ENCODE measurements at places on chromosomes 5 and 9.
A peak's percentile ranks its signal among the peaks of the same experiment; 100 is the strongest.

DNA sequence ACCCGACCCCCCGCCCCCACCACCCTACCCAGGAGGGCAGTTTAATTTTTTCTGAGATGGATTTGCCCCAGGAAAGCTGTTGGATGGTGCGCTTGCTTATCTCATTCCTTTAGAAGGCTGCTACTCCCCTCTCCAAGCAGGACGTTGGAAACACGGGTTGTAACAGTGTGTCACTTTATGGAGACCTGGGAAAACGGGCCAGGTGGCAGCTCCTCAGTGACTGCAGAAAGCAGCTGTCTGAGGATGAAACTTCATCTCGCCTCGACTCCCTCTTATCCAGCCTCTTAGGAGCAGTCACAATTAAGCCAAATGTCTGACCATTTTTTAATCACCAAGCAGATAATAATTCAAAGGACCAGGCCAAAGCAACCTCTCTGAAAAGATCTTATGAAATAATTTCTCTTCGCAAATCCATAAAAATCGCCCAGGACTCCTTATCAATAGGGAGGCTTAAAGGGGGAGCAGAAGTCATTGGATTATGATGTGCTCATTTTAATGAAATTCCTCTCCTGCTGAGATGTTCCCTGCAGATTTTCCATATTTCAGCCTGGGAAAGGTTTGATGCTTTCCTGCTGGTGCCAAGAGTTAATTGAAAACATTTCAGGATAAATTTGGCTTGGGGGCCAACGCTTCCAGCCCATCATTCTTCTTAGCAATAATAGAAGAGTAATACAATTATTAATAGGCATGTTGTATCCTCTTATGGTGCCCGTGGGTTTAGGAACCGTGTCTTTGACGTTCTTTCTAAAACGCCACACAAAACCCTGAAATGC, 26.0 kb downstream of the GAS1 start:
- DNase-seq, result no peak

DNA sequence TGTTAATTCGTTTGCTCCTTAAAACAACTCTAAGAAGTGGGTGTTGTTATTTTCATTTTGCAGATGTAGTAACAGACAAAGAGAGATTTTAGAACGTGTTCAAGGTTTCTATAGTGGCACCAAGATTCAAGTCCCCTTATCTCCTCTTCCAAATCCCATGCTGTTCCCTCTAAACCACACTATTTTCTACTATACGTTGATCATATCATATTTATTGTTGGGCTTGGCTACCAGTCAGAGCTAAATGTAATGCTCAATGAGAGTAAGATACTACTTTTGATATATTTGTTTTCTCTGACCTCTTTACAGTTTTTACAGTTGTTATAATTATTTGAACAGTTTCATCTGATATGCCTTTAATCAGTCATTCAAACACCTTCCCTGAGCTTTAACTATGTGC, 212.9 kb downstream of the EFNA5 start:
- no peak for DNase-seq

GRCh38 chr9:88462191-88462590, 72.8 kb upstream of the NXNL2 start:
- DNase-seq, result no peak

- DNase-seq, result peak; percentile 66
These were observed 1.2 kb downstream of the CDKN2B-AS1 start for GRCh38 chr9:21995666-21996398.

DNA sequence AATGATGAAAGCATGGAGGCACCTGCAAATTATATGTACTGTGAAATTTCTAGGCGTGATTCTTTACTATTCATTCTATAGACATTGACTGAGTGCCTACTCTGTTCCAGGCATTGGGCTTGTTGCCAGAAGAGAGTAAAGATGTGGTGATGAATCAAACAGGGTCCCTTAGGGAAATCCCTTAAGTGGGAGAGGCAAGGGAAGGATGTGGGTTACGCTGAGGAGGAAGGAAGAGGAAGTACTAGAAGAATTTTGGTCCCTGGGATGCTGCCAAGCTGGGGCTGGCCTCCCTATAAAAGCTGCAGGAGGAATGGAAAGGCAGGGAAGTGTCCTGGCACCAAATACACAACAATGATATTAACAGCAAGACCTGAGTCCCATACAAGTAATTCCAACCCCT, 76.7 kb upstream of the SPOCK1 start:
- DNase-seq, result no peak

- no peak for DNase-seq
These were observed 410.1 kb downstream of the AGTPBP1 start for GRCh38 chr9:85331626-85332025.

GRCh38 chr5:174816858-174817257, 92.5 kb downstream of the MSX2 start:
- no peak for DNase-seq

GRCh38 chr5:115415143-115415491, 118.7 kb upstream of the CCDC112 start:
- DNase-seq, result no peak

DNA sequence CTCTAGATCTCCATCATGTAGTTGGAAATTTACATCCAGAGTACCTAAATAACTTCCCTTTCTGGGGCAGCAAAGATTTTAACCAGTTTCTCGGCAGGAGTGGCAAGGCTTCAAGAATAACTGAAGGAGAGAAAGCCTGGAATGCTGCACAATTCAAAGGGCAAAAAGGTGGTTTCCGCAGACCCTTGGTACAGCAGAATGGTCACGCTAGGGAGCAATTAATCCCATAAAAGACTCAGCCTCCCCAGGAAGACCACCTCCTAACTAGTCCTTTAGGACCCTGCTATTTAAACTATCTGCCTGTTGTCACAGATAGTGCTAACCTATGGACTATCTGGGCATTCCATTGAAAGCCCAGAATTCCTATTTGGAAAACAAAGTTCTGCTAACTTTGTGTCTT, 3.6 kb downstream of the HTR1A start:
- DNase-seq, result no peak

DNA sequence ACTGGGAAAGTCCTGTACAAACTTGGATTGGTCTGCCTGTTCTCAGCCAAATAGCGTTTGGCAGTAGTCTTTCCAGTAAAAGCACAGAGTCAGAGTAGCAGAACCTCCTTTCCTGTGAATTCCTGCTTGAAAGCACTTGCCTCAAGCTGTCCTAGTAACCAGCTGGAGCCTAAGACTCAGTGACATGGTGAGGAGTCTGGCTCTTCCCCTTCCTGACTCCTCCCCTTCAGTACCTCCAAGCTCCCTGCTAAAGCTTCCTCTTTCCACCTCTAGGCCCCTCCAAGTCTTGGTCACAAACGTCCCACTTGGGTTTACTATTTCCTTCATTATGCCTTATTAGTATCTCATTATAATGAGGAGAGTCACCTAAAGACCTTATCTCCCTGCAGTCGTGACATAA, 21.4 kb upstream of the FAM81B start:
- DNase-seq, result no peak

GRCh38 chr9:1414711-1415131, 364.6 kb downstream of the DMRT2 start:
- no peak for DNase-seq

DNA sequence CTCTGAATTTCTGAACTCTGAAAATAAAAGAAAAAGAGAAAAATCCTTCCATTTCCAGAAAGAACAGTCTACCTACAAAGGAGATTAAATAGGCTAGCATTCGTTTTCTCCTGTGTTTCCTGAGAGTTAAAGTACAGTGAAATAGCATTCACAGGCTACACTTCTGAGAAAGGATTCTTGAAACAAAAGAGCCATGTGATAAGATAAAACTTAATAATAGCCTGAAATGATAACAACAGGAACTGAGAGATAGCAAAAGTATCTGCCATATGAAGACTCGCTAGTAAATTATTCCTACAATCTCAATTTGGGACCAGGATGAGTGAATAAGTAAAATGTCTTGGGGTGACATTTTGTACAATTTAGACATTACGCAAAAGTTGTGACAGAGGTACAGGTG, 62.4 kb downstream of the FBN2 start:
- no peak for DNase-seq

GRCh38 chr9:17509701-17510100, 69.2 kb upstream of the SH3GL2 start:
- DNase-seq, result no peak

Measured in tibial artery (tissue), 4 donors.